Fibroblast of the aortic adventitia (primary cell): ENCODE measurements at places on chromosomes 7 and 10. TPM values are rescaled to one million over a fixed set of nuclear protein-coding genes. Genes with fewer than 3 reads are reported as not detected.

Gene TACR2
- total RNA-seq, result 0.18 TPM in 1 of 2 replicates, not detected in the other

Gene TMEM176B
- 1.9 TPM in 1 of 2 replicates, not detected in the other for total RNA-seq

Gene CCZ1B
- 45.6 and 114 TPM in 2 replicates for total RNA-seq

Gene AEBP1
- 168 and 234 TPM in 2 replicates for total RNA-seq

Gene TUBAL3
- total RNA-seq, result not detected in 2 replicates

Gene FOXI2
- not detected in 2 replicates for total RNA-seq

Gene ADARB2
- not detected in 2 replicates for total RNA-seq

Gene CPED1
- total RNA-seq, result 30.0 and 119 TPM in 2 replicates

Gene TMED4
- total RNA-seq, result 48.3 and 78.5 TPM in 2 replicates

Gene AVL9
- 16.2 and 26.9 TPM in 2 replicates for total RNA-seq

Gene SLC18A3
- total RNA-seq, result not detected in 2 replicates

Gene ZCCHC24
- total RNA-seq, result 38.8 and 56.0 TPM in 2 replicates

Gene NUPR2
- not detected in 2 replicates for total RNA-seq

Gene HHEX
- total RNA-seq, result 0.49 and 8.6 TPM in 2 replicates

Gene FOXP2
- 3.9 and 17.4 TPM in 2 replicates for total RNA-seq

Gene C10orf67
- total RNA-seq, result 0.09 TPM in 1 of 2 replicates, not detected in the other

Gene LOXL4
- total RNA-seq, result 14.3 and 62.5 TPM in 2 replicates

Gene SRRM3
- 0.18 and 1.3 TPM in 2 replicates for total RNA-seq

Gene SND1
- 156 and 202 TPM in 2 replicates for total RNA-seq

Gene CDNF
- total RNA-seq, result 1.2 and 2.4 TPM in 2 replicates

Gene C1QL3
- 0.09 TPM in 1 of 2 replicates, not detected in the other for total RNA-seq

Gene KLF14
- 0.09 TPM in 1 of 2 replicates, not detected in the other for total RNA-seq

Gene MAT1A
- not detected in 2 replicates for total RNA-seq

Gene ICA1
- total RNA-seq, result 0.45 and 1.1 TPM in 2 replicates

Gene PLPP4
- 7.5 TPM in 1 of 2 replicates, not detected in the other for total RNA-seq

Gene MRLN
- total RNA-seq, result not detected in 2 replicates

Gene DENND10
- total RNA-seq, result 90.4 and 91.3 TPM in 2 replicates

Gene DOCK1
- 69.7 and 75.2 TPM in 2 replicates for total RNA-seq

Gene INA
- total RNA-seq, result 0.33 and 0.90 TPM in 2 replicates

Gene ACTL6B
- not detected in 2 replicates for total RNA-seq

Gene INHBA
- 14.7 and 20.0 TPM in 2 replicates for total RNA-seq

Gene WNT2
- 1.8 and 9.9 TPM in 2 replicates for total RNA-seq

Gene DGKI
- 2.0 and 4.7 TPM in 2 replicates for total RNA-seq

Gene HGF
- 35.1 and 194 TPM in 2 replicates for total RNA-seq

Gene SPDYE5
- total RNA-seq, result 0.09 TPM in 1 of 2 replicates, not detected in the other

Gene ZNF12
- total RNA-seq, result 16.9 and 36.9 TPM in 2 replicates

Gene ATRNL1
- total RNA-seq, result 1.9 and 7.3 TPM in 2 replicates

Gene AKR1D1
- total RNA-seq, result not detected in 2 replicates

Gene NXPH1
- not detected in 2 replicates for total RNA-seq

Gene TMEM213
- total RNA-seq, result 0.33 TPM in 1 of 2 replicates, not detected in the other

Gene RTKN2
- total RNA-seq, result 0.16 and 11.9 TPM in 2 replicates

Gene GRID1
- total RNA-seq, result not detected in 2 replicates

Gene FAM241B
- not detected in 2 replicates for total RNA-seq

Gene NUTM2E
- under 0.01 TPM in 1 of 2 replicates, not detected in the other for total RNA-seq

Gene LEP
- under 0.01 TPM in 1 of 2 replicates, not detected in the other for total RNA-seq

Gene ARMH3
- total RNA-seq, result 13.6 and 25.3 TPM in 2 replicates

Gene CALN1
- total RNA-seq, result not detected in 2 replicates

Gene SORBS1
- 0.36 and 0.74 TPM in 2 replicates for total RNA-seq

Gene DHTKD1
- 16.8 and 30.9 TPM in 2 replicates for total RNA-seq

Gene OR13A1
- total RNA-seq, result not detected in 2 replicates

Gene MLXIPL
- total RNA-seq, result 0.72 and 2.0 TPM in 2 replicates

Gene GDF10
- total RNA-seq, result 11.1 TPM in 1 of 2 replicates, not detected in the other
